ENCODE measurements at places on chromosomes 4 and X.

- DNase-seq: peak; percentile 2
Observed at GRCh38 chr4:138007572-138007971, 234.6 kb downstream of the SLC7A11 start.

DNA sequence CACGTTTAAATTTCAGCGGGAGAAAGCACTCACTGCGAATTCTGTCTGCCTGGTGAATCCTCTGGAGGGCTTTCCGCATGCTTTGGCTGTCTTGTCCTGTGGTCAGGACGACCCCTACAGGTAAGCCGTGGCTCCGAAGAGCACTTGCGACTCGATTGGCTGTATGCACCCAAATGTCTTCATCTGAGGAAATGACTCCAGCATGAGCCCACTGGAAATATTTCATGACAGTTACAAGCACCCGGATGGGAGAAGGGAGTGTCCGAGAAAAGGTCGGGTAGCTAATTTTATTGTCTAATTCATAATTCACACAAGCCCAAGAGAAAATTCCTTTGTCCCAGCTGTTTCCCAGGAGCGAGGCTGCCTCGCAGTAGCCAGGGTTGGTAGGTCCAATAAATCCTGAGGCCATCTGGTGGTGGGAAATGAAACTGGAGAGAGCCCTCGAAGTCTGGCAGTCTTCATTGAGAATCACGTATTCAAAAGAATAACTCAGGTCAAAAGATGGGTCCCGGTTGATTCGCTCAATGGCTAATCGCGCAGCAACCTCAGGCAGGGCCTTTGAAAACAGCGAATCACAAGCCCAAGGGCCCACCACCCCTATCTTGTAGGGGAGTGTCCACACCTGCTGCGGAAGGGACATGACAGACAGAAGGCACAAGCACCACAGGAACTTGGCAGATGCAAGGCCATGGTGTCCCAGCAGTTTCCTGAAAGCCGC lies 6.6 kb downstream of the GUCY2F start:
- peak; percentile 69 for DNase-seq

DNA sequence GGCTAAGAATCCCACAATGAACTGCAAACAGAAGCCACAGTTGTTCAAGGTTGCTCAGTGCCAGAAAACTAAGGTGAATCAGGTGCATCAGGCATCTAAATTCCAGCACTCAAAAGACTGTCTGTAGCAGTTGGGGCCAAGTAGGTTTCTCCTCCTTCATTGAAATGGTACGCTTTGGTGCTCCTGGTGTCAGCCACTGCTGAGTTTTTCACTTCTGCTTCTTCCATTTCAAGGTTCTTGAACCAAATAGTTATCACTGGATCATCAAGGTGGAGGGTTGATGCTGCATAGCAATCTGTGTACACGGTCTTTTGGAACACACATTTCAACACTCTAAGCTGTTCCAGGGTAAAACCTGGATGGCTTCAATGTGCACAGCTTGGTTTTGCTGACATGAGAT lies 74.4 kb downstream of the TMA16 start:
- no peak for DNase-seq

DNA sequence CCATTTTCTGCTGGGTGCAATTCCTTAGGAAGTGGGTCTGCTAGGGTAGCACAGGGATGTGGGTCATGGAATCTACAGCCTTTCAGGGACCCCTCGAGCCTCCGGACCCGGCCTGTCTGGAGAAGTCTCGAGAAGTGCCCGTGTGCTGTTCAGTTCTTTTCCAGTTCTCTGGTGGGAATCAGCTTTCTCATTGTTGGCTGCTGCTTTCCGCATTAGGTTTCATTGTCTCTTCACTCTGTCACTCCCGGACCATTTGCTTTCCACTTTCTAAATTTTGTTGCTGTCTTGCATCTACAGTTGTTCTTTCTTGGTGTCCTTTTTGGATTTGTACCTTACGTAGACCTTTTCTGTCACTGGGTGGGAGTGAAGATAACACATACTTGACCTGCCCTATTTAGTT lies 6.1 kb downstream of the RAB9A start:
- DNase-seq: no peak

DNA sequence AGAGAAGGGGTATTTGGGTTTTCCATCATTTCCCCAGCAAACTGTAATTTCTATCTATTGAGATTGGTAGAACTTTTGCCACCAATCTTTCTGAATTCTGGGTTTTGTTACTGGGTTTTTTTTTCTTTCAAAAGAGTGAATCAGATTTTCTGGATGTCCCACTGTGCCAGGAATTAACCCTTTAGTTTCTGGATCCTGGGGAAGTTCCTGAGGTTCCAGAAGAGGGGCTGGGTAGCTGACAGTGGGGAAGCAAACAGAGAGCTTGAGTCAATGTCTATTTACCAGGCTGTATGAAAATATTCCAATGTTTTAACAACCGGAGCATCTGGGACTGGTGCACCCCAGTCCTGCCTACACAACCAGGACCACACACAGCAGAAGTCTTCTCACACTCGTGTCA lies 25.8 kb upstream of the SOD3 start:
- DNase-seq: no peak

DNA sequence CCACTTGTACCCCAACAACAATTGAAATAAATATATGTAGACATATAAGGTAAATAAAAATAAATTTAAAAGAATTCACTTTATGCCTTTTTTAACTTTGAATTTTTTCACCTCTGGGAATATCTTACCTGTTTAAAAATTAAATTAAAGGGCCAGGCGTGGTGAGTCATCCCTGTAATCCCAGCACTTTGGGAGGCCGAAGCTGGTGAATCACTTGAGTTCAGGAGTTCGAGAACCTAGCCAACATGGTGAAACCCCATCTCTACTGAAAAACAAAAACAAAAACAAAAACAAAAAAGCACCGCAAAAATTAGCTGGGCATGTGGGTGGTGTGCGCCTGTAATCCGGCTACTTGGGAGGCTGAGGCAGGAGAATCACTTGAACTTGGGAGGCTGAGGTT lies 164.8 kb downstream of the AASDH start:
- no peak for DNase-seq

GRCh38 chr4:173217727-173218126 lies 49.1 kb downstream of the GALNT7 start:
- DNase-seq: no peak

GRCh38 chr4:112185334-112185733 lies 40.1 kb downstream of the FAM241A start:
- DNase-seq: no peak

GRCh38 chrX:123324625-123325024 lies 140.5 kb downstream of the GRIA3 start:
- DNase-seq: no peak

- no peak for DNase-seq
Observed at GRCh38 chrX:109190542-109190941, 291.3 kb downstream of the GUCY2F start.

DNA sequence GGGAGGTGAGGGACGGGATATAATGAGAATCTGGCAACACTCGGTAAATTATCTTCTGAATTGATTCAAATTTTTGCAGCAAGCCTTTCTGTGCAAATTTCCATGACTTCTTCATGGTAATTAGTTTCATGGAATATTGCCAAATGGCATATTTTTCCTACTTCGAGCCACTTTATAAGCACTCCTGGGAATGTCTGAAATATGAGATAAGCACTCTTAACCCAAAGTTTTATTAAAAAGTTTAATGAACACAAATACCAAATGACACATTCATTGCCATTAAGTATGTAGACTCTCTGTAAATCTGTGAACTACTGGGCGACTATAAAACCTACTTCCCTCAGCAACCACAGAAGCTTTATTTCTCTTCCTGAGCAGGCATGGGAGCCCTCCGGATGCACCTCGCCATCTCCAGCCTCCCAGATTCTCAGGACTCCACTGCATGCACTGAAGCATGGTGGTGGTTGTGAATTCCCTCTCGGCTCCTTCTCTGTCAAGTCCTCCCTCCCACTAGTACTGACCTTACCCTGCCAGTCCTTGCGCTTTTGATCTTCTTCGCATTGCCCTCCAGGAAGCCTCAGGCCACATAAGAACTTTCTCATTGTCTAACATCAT lies 154.4 kb upstream of the RPL34 start:
- no peak for DNase-seq

- no peak for DNase-seq
Observed at GRCh38 chr4:144557404-144557803, 88.6 kb upstream of the HHIP start.

- no peak for DNase-seq
Observed at GRCh38 chr4:83082777-83083176, 31.8 kb downstream of the PLAC8 start.

- no peak for DNase-seq
Observed at GRCh38 chrX:47864785-47865184, 28.1 kb downstream of the ZNF81 start.

- DNase-seq: no peak
Observed at GRCh38 chr4:144189121-144189520, 48.6 kb upstream of the GYPA start.

DNA sequence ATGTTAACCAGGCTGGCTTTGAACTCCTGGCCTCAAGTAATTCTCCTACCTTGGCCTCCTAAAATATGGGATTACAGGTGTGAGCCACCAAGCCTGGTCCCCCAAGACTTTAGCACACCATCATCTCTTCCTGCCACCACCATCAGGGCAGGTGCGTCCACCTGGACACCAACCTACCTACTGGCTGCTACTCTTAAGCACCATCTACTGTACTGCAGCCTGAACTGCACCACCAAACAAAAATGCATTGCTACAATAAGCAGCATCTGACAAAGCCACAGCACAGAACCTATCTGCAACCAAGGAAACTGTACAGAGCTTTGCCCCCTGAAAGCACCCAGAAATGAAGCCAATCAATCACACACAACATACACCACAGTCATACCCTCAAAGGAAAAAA lies 139.7 kb downstream of the EFHC2 start:
- DNase-seq: no peak

- DNase-seq: no peak
Observed at GRCh38 chr4:29459926-29460325, 1260.2 kb upstream of the PCDH7 start.

GRCh38 chrX:153469811-153470410 lies 465 bp downstream of the HAUS7 start:
- peak; percentile 55 for DNase-seq

DNA sequence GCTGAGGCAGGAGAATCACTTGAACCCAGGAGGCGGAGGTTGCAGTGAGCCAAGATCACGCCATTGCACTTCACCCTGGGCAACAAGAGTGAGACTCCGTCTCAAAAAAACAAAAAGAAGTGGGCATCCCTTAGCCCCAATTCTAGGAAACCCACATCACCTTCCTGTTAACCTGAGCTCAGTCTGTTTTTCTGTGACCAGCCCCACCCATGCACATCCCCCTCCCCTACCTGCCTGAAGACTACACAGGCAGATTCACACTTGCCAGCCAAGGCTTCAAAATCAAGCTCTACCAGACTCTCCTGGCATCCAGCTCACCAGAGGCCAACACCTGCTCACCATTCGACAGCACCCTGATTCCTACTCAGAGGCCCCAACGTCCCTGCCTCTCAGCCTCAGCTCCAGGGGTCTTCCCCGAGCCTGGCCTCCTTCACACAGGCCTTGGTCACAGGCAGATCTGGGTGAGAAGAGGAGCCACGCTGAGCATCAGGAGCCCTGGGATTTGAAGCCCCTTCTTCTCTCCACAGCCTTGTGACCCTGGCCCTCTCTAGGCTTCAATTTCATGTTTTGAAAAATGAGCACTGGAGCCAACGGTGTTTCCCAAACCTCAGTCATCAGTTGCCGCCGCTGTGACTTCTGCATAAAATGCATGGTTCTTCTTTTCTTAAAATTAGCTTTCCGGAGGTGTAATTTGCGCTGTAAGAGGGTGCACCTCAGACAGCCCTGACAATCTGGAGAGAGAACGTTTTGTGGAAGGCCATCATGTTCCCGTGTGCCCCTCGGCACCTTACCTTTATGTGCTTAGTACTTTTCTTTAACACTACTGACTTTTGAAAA lies 47.3 kb downstream of the JAKMIP1 start:
- no peak for DNase-seq

- DNase-seq: no peak
Observed at GRCh38 chr4:105277702-105278101, 131.0 kb downstream of the TET2 start.

Measured in NCI-H82 (cell line).